Stimulated activated CD4-positive, alpha-beta T cell treated with anti-CD3 and anti-CD28 coated beads, Interleukin-4, amount 100 ng/mL, for 1 hour (primary cell): ENCODE measurements at places on chromosomes 16 and 17.
A peak's percentile ranks its signal among the peaks of the same experiment; 100 is the strongest.

DNA sequence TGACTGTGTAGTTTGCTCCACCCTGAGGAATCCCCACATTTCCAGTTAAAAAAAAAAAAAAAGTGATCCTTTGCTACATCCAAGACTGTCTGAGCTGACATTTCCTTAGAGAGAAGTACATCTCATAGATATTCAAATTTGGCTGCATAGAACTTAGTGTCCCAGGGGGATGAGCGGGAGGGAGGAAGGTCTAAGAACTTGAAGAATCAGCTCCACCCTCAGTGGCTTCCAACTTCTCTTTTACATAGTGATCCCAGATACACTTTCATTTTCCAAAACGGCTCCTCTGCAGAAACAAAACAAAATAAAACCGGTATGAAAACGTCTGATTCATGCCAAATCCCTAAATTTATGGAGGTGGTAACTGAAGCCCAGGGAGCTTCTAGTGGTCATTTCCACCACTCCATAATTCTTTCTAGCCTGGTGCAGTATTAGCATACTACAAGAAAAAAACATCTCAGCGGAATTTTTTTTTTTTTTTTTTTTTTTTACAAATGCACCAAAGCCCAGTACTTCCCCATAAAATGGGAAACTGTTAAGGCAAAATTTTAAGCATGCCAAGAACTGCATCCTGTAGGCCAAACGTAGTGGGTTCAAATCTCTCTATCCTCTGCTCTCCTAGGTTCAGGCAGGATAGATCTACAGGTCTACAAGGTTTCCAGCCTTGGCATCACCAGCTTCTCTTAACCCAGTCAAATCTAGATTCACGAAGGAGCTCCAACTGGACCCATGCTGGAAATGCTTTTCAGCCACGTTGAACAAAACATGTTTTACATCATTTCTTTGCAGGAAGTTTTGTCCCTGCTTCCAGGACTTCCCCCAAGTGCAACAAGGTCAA is 29.3 kb downstream of the MAF start:
- DNase-seq: no peak

DNA sequence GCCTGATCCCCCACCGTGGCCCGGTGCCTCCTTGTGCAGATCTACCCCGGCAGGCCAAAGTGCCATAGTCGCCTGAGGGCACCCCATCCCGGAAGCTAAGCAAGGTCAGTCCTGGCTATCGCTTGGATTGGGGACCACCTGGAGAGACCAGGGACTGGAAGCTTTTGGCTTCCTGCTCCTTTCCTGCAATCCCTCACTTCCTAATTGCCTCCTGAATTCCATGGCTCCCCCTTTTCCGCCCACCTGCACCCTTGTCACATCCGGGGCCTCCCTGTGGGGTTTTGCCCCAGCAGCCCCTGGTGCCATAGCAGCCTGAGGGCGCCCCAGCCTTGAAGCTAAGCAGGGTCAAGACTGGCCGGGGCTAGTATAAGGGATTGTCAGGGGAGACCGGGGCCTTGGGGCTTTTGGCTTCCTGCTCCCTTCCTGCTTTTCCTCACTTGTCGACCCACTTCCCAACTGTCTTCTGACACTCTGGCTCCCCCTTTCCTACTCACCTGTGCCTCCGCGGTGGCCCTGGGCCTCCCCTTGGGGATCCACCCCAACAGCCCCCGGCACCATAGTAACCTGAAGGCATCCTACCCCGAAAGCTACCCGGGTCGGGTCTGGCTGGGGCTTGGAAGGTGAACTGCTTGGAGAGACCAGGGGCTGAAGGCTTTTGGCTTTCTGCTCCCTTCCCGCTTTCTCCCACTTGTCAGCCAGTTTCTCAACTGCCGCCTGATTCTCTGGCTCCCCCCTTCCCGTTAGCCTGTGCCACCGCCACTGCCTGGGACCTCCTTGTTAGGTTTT is 2293.6 kb downstream of the TP53TG3F start:
- DNase-seq: no peak

DNA sequence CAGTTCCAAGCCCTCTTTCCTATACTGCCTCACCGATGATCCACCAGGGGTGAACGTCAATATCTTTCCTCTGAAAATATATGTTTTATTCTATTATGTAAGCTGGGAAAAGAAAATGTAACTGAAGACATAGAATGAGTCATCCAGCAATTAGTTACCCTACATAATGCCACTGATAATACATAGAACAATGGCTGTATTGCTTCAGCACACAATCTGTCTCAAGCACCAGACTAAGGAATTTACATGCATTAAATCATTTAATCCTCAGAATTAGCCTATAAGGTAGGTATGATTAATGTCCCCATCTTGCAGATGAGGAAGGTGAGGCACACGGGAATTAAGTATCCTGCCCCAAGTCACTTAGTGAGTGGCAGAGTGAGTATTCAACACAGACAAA is 472.8 kb downstream of the TOX3 start:
- DNase-seq: no peak

GRCh38 chr17:82244413-82245133 is 15.7 kb downstream of the SLC16A3 start:
- DNase-seq: peak; percentile 47

GRCh38 chr16:66590322-66590721 is 11.1 kb downstream of the CMTM2 start:
- no peak for DNase-seq

DNA sequence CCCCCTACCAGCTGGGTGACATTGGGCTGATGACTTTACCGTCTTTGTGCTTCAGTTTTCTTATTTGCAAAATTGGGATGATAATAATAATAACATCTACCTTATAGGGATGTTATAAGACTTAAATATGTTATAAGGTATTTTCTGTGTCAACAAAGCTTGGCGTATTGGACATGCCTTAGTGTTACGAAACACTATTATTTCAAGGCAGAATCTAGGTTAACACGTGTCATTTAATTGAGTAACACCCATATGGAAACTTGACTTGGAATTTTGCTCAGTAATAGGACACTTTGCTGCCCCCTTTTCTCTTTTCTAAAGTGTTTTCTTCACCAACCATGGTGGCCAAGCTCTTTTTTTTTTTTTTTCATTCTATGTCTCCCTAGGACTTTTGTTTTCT is 294.2 kb upstream of the SALL1 start:
- DNase-seq: no peak

GRCh38 chr16:88631384-88631783 is 7.0 kb upstream of the IL17C start:
- DNase-seq: no peak

GRCh38 chr17:36063786-36064541 is at the start of gene CCL18:
CCL18 (plus strand) TSS chr17:36064272; CDS start chr17:36064343, 71 bp downstream.
- no peak for DNase-seq

- DNase-seq: peak; percentile 52
Observed at GRCh38 chr17:57256708-57257112, 387 bp downstream of the MSI2 start.

DNA sequence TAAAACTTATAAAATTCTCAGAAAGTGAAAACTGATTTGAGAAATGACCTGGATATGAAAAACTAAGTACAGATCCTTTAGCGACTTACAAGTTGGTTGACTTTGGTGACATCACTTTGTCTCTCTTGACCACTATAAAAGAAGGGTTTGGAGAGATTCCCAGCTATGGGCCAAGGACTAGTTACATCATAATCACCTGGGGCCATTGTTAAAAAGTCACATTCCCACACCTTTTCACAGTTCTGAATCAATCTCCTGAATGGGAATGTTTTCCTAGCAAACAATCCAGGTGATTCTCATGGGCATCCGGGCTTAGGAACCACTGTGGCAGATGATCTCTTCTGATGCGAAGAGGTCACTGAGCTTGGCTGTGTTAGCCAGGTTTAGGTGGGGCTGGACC is 620 bp upstream of the VWA3A start:
- DNase-seq: no peak

GRCh38 chr16:53986793-53987192 is 282.8 kb downstream of the FTO start:
- DNase-seq: no peak
